Right atrium auricular region (tissue), 2 donors: ENCODE measurements at places on chromosomes 16 and 17. TPM values are rescaled to one million over a fixed set of nuclear protein-coding genes. Genes with fewer than 3 reads are reported as not detected.
A peak's percentile ranks its signal among the peaks of the same experiment; 100 is the strongest.

DNA sequence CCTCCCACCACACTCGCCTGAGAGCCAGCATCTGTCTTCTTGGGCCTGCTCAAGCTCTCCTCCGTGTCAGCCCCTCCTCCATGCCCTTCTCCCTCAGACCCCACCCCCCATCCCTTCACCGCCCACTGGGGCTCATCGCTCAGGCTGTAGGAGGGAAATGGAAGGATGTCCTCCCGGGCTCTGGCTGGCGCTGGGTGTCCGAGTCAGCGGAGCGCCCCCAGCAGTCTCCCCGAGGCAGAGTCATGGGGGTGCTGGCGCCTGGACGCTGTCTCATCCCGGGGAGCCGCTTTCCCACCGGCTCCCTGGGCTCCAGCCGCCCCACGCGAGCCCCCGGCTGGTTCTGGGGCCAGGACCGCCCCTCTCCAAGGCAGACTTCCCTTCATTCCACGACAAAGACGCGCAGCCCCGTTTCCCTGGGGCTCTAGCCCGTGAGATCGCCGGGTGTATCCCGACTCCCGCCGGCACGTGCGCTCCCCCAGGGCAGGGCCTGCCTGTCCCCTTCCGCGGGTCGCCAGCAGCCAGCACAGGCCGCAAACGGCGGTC lies 428 bp upstream of the ANTKMT start:
- H3K36me3 ChIP-seq, result no peaks in the 10 kb centered on the region
- peak overlapping the region; percentile 83 for H3K4me3 ChIP-seq
- H3K4me1 ChIP-seq, result no peaks in the 10 kb centered on the region
- peak overlapping the region; percentile 91 for H3K27ac ChIP-seq
- no peaks in the 10 kb centered on the region for H3K27me3 ChIP-seq
- DNase-seq, result no peak

DNA sequence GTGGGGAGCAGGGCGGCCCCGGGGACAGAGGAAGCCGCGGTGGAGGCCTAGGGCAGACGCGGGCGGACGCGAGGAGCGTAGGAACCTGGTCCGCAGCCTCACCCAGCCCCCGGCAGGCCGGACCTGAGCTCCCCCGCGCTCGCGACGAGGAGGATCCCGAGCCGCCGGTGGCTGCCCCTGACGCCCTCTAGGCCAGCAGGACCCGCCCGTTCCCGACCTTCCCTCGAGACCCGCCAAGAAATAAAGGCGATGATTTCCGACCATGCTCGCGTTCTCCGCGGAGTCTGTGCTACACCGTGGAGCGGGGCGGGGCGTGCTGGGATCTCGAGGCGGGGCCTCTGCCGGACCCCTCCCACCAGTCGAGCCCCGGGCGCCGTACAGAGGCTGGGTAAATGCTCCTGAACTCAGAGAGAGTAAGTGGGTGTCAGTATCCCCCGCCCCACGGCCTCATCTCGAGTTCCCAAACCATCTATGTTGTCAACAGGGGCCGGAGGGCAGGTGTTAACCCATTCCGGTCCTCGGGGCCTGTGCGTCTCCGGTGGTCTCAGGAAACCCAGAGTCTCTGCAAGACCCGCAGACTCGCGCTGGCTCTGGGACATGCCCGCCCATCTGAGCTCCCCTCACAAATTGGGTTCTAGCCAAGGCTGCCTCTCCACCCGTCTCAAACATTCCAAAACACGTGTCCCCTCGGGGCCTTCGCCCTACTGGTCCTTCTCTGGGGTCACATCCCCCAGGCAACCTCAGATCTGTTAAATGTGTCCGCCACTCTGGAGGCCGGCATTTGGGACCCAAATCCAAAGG lies 13.7 kb downstream of the SYCE1L start:
- H3K36me3 ChIP-seq, result no peaks in the 10 kb centered on the region
- H3K4me3 ChIP-seq, result peak overlapping the region; percentile 70
- peak; percentile 61 for DNase-seq
- peaks cover 28% of the 10 kb centered on the region for H3K4me1 ChIP-seq
- H3K27me3 ChIP-seq, result no peaks in the 10 kb centered on the region

GRCh38 chr17:49439673-49440571 lies 25.2 kb upstream of the PHB1 start:
- no peak for DNase-seq
- H3K27ac ChIP-seq, result no peak overlapping the region
- no peaks in the 10 kb centered on the region for H3K36me3 ChIP-seq
- H3K4me3 ChIP-seq, result no peak overlapping the region
- no peaks in the 10 kb centered on the region for H3K4me1 ChIP-seq

XYLT2 gene
- total RNA-seq, result 17.1 TPM

GRCh38 chr16:26041952-26042668 lies 350.4 kb downstream of the HS3ST4 start:
- no peaks in the 10 kb centered on the region for H3K4me1 ChIP-seq
- H3K4me3 ChIP-seq, result no peak overlapping the region
- no peaks in the 10 kb centered on the region for H3K36me3 ChIP-seq
- no peak overlapping the region for H3K27ac ChIP-seq
- H3K27me3 ChIP-seq, result no peaks in the 10 kb centered on the region

- H3K27ac ChIP-seq, result peak overlapping the region; percentile 63
- no peak for DNase-seq
- H3K4me3 ChIP-seq, result no peak overlapping the region
- H3K27me3 ChIP-seq, result no peaks in the 10 kb centered on the region
These were observed 195.2 kb downstream of the MAP2K6 start for GRCh38 chr17:69609473-69610305.

GRCh38 chr17:39737760-39738567 lies at the start of gene GRB7:
Gene GRB7, plus strand, starts transcription at chr17:39737938. Its CDS starts 4,364 bp downstream, at chr17:39742302.
- DNase-seq, result no peak
- no peaks in the 10 kb centered on the region for H3K4me1 ChIP-seq
- H3K27me3 ChIP-seq, result peaks cover 4% of the 10 kb centered on the region
- H3K27ac ChIP-seq, result no peak within 1 kb of the TSS
- H3K4me3 ChIP-seq, result peak within 1 kb of the TSS; percentile 33

DNA sequence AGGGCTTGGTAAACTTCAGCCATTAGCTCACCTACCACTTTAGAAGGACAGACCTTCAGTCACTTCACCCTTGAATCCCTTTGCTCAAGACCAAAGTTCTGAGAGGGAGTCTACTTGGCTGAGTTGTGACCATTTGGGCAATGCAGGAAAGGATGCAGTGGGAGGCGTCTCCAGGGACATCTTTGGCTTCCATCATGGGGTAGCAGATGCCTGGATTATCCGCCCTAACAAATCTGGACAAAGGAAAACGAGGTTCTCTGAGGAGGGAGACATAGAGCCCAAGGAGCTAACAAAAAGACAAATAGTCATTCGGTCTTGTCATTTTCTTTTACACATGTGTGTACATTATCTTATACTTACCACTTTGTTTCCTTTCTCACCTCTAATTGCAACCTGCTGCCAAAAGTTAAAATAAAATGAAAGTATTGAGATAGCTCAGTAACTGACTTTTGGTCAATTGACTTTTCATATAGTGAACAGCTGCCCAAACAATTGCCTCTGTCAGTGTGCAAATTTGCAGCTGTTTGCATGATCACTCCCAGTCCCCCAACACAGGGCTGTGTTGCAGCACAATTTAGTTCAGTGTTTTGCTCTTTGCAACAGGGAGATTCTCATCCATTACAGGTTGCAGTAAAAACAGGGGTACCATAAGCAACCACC lies 108.9 kb upstream of the EEF2KMT start:
- no peak overlapping the region for H3K4me3 ChIP-seq
- no peak overlapping the region for H3K27ac ChIP-seq
- H3K27me3 ChIP-seq, result no peaks in the 10 kb centered on the region
- H3K36me3 ChIP-seq, result no peaks in the 10 kb centered on the region

DNA sequence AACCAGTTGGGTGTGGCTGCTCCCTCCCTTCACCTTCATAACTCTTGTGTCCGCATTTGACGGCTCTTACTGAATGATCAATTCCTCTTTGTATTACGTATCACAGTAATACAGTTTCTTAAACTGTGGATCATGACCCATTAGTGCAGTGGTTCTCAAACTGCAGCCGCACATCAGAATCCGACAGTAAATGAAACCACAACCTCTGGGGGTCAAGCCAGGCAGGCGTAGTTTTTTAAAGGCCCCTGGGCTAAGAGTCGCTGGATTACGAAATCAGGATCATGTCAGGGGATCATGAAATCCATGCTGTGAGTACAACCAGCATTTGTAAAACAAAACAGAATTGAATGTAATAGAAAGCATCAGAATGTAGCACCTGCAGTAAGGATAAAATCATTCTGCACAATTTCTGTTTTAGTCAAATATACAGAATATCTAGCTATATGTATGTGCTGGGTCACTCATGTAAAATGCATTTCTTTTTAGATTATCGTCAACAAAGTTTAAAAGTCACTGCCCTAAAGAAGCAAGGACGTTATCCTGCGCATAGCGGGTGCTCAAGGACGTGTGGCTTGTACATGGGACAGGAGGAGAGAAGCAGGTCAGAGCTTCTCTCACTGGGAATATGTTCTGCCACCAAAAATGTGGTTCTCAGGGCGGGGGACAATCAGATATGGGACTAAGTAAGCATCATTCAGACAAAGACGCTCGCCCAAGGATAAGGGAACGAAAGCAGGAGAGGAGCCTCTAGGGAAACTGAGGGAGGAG lies 113.1 kb downstream of the ZFHX3 start:
- no peak overlapping the region for H3K27ac ChIP-seq
- H3K4me3 ChIP-seq, result no peak overlapping the region
- H3K36me3 ChIP-seq, result no peaks in the 10 kb centered on the region
- H3K4me1 ChIP-seq, result peaks cover 66% of the 10 kb centered on the region

GRCh38 chr16:12449795-12450194 lies 353.9 kb downstream of the CPPED1 start:
- H3K4me3 ChIP-seq, result no peak overlapping the region
- H3K36me3 ChIP-seq, result no peaks in the 10 kb centered on the region
- H3K4me1 ChIP-seq, result no peaks in the 10 kb centered on the region
- DNase-seq, result no peak
